KBM-7 (cell line): ENCODE measurements at places on chromosomes 4 and X.

- DNase-seq: no peak
These were observed 12.2 kb upstream of the HADH start for GRCh38 chr4:107977482-107977881.

- DNase-seq: no peak
These were observed 115.0 kb downstream of the SMIM20 start for GRCh38 chr4:26028793-26029567.

DNA sequence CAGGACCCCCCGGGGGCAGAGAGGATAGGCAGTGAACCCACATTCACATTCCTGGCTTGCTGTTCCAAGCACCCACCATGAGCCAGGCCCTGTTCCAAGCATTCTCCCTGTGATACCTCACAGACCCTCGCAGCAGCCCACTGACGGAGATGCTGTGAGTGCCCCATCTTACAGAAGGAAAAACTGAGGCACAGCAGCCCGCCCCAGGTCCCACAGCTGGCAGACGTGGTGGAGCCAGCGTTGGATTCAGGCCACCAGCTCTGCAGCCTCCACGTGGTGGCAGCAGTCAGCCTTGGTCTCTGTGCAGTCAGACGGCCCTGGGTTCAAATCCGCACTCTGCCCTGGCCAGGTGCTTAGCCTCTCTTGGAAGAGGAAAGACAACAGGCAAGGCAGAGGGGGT, 16.8 kb downstream of the MAN2B2 start:
- DNase-seq: peak; percentile 19

GRCh38 chr4:22299678-22300077, 216.2 kb downstream of the ADGRA3 start:
- no peak for DNase-seq

- peak; percentile 85 for DNase-seq
These were observed 861 bp downstream of the SEC24D start for GRCh38 chr4:118834960-118835569.

GRCh38 chrX:28303486-28303885, 283.8 kb upstream of the IL1RAPL1 start:
- no peak for DNase-seq

DNA sequence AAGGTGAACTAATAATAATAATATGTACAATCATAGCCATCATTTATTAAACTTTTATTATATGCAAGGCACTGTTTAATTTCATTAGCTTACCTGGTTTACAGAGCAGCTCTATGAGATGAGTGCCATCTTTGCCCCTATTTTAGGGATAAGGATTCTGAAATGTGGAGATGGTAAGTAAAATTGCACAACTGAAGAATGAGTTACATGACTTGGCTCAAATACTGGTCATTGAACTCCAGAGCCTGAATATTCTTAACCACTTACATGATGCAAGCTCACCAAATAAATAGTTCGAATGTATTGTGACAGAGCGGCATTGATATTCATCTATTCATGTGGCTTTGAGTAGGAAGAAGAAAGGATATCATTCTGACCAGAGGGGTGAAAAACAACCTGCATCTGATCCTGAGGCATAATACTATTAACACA, 11.7 kb downstream of the ALB start:
- no peak for DNase-seq
